Transverse colon (tissue), 4 donors: ENCODE measurements at places on chromosomes 11 and 22. TPM values are rescaled to one million over a fixed set of nuclear protein-coding genes. Genes with fewer than 3 reads are reported as not detected.
A peak's percentile ranks its signal among the peaks of the same experiment; 100 is the strongest.

CHST1 gene
- 0.27 TPM for total RNA-seq

TKFC gene
- 103 TPM for total RNA-seq

MAPK8IP2 gene
- total RNA-seq: 1.1 TPM

TSKU gene
- 32.0 TPM for total RNA-seq

DNA sequence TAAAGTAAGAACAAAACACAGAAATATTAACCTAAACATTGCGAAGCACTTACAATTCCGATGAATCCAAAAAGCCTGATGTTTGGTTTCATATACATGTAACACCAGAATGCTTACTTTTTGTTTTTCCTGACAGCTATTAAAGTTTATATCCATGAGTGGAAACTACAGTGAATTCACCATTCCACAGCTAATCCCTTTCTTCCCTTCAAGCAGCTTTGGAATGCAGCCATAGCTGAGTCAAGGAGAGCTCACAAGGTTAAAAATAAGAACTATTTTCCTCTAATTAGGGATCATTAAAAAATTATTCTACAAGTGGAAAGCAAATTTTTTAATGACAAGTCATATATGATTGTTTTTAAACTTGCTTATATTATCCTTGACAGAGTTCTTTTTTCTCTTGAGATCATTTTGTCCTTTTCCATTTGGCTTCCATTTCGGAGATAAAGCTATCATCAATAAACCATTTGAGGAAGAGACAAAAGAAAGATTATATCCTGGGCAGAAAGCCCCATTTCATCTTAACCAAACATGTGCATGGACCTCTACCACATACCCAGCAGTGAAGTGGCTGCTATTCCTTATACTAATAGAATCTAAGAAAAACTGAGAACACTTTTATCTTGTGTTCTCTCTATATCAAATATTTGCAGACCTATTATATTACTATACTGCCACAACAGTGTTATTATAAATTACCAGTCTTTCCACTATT is 19.7 kb upstream of the FIBIN start:
- no peak for DNase-seq

- no peak for DNase-seq
These were observed 35.2 kb upstream of the CSNK1E start for GRCh38 chr22:38352436-38352835.

DNA sequence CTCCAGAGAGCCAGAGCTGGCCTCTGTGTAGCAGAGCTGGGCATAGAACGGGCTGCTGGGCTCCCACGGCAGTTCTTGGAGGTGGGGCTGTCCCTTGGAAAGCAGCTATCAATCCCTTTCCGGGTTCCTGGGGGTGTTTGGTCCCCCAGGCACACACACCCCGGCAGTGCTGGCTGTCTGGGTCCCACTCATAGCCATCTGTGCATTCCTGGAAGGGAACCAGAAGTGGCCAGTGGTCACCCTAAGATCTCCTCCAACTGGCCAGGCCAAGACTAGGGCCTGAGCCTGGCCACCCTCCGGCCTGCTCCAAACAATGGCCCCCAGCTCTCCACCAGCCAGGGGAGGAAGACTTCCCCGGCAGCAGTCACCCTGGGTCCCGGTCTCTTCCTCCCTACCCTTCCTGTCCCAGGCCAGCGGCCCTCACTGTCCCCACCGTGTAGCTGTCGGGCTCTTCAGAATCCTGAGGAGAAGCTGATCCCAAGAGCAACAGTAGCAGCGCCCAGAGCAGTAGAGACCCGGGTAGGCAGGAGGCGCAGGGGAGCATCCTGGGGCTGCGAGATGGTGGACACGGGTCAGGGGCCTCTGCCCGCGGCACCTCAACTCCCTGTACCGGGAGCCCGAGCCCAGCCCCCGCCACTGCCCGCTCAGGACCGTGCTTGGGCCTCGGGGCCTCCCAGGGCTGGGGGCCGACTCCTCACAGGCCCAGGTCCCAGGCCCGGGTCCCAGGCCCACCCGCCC is 620 bp downstream of the EFEMP2 start:
- no peak for DNase-seq

GRCh38 chr11:123060277-123061000 is 1.5 kb downstream of the HSPA8 start:
- peak; percentile 20 for DNase-seq

GRCh38 chr22:37491559-37492427 is 5.6 kb upstream of the MFNG start:
- no peak for DNase-seq

GRCh38 chr11:56027354-56027753 is at the start of gene OR5AS1:
OR5AS1 (plus strand) TSS chr11:56027654; CDS start chr11:56030419, 2,765 bp downstream.
- no peak for DNase-seq

- no peak for DNase-seq
These were observed 1420.7 kb downstream of the TBC1D22A start for GRCh38 chr22:48182846-48183805.

DNA sequence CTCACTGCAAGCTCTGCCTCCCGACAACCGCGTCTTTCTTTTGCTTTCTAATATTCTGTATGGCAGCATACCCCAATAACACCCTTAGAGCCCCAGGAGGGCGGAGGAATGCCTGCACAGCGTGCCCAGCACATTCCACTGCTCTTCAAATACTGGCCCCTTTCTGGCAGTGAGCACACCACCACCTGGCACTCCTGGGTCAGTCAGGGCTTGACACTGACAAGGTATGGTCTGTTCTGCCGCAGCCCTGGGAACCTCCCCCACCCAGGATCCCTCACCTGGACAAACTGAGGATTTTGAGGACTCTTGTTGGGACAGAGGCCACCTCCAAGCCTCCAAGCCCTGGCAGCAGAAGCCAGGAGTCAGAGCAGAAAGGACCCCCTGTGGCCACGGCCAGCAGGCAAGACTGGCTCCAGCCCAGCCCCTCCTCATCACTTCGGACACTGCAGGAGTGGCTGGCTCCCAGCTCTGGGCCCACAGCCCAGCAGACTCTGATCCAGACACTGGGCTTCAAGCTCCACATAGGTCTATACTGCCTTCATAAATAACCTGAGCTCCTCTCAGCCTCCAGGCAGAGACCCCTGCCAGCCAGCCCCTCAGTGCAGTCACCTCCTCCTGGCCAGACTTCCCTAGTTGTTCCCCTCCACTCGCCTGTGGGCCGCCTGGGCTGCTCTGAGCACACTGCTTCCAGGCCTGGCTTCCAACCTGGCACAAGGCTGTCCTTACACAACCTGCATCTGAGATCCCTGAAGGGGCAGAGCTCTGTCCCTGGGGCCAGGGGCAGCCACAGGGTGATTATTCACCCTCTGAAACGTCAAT is 14.5 kb downstream of the CARS1 start:
- no peak for DNase-seq

- DNase-seq: peak; percentile 52
These were observed 27.5 kb upstream of the CRYBB3 start for GRCh38 chr22:25172153-25172552.

- DNase-seq: no peak
These were observed 79.4 kb downstream of the RBMXL2 start for GRCh38 chr11:7167976-7168740.
